Activated naive CD8-positive, alpha-beta T cell treated with anti-CD3 and anti-CD28 coated beads, Interleukin-2, amount 50 U/mL, for 24 hours (primary cell): ENCODE measurements at places on chromosomes 5 and 9.

- no peak for DNase-seq
Observed at GRCh38 chr9:28050046-28050445, 476.8 kb upstream of the C9orf72 start.

- DNase-seq = no peak
Observed at GRCh38 chr5:116681334-116682013, 106.9 kb upstream of the SEMA6A start.

- no peak for DNase-seq
Observed at GRCh38 chr9:119924736-119925135, 555.5 kb upstream of the BRINP1 start.

DNA sequence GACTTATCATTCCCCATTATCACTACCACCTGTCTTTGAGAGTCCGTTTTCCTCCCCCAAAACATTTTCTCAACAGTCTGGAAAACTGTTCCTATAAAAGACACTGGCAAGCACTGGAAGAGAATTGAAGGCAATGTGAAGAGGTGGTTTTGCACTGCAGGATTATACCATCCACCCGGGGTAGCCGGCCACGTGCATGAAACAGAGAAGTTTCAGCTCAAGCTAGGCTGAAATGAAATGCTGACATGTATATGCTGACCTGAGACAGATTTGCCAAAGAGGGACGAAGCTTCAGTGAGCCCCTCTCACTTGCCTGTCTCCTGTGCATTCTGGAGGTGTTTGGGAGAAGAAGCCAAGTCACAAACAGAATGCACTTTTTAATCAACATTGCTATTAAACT, 567.0 kb downstream of the EBF1 start:
- DNase-seq = no peak

DNA sequence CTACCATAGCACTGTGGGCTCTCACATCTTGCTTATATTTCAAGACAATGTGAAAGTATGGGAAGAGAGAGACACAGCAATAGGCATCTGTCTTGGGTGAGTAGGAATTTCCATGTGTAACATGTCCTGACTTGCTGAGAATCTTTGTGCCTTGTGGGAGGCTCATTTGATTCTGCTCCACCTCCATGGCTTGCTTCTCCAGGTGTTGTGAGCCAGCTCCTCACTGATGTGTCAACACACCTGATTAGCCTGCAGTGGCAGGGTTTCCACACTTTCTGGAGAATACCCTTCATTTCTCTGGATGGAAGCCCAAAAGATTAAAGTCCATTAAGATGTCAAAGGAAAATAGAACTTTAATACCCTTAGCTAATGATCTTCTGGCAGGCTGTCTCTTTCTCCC, 613.6 kb downstream of the ZNF608 start:
- no peak for DNase-seq

GRCh38 chr5:39668980-39669379, 244.2 kb upstream of the DAB2 start:
- no peak for DNase-seq

GRCh38 chr9:75880618-75881017, 9.9 kb upstream of the PCSK5 start:
- no peak for DNase-seq

DNA sequence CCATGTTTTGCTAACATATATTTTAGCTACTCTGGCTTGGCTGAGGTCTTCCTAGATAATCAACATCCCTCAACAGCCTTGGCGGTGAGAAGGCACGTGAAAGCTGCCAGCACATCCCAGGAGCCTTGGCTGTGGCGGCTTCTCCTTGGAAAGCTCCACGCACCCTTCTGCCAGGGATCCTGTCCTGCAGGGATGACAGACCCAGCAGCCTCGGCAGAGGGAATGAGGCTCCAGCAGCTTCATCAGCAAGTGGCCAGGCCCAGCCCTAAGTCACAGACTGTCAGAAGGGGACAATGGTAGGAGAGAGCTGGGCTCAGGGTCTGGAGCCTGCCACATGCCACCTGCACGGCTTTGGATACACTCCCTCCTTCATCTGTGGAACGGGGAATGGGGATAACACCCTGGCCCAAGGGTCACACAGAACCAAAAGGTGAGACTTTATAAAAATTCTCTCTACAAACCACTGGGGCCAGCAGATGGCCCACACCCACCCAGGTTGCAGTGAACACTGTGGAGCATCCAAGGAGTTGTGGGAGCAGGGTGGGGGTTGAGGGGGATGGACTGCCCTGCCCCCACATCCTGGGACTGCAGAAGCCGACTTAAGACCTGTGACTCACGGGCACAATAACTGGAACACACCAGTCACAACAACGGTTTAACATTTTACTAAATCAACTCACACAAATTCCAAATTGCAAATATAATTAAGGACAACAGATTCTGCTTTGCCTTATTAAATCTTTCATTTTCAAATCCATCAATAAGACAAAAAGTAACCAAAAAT, 65.1 kb downstream of the MACROH2A1 start:
- no peak for DNase-seq

- no peak for DNase-seq
Observed at GRCh38 chr5:161851691-161852299, 3.9 kb downstream of the GABRA1 start.

DNA sequence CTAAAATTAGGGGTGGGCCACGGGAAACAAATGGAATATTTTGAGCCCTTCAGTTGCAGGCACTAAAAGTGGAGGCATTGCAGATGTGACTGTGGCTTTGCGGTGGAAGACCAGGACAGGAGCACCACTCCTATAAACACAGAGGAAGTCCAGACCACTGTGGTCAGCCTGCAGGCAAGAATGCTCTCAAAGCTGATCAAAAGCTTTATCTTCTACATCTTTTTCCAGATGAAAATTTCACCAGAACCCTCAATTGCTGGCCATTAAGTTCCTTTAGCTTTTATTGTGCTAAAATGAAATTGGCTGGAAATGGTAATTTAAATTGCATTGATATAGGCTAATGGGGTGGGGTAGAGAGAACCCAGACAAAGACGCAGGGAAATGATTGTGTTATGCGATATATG, 208.8 kb downstream of the ERCC6L2 start:
- DNase-seq = no peak

DNA sequence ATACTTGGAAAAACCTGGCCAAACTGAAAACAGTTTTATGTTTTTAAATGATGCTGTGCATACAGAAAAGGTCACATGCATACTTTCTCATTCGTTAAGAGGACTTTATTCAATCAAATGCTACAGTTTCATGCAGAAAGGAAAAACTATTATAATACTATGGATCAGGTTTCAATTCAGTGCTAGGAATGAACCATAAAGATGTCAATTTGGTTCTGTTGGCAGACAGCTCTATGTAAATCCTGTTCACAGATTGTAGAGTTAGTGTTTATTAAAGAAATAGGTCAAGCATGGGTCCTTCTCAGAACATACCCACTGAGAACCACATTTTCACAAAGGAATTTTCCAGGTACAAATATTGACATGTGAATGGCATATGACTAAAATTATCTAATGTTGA, 57.1 kb downstream of the RETREG1 start:
- DNase-seq = no peak

DNA sequence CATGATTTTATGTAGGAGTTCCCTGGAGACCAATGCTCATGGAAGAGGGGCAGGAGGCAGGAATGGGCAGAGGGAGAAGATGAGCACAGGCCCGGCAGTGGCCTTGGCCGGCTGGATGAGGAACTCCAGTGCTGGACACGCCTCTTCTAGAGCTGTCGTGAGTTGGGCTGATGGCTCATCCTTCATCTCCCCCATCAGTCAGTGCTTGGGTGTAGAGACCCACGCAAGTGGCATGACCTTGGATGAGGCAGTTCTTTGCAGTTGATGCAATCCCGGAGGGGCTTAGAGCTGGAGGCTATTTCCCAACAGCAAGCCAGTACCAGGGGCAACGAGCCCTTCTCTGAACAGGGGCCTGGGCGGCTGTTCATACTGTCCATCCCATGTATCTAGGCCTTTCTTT, 25.5 kb upstream of the ARAP3 start:
- DNase-seq = no peak

DNA sequence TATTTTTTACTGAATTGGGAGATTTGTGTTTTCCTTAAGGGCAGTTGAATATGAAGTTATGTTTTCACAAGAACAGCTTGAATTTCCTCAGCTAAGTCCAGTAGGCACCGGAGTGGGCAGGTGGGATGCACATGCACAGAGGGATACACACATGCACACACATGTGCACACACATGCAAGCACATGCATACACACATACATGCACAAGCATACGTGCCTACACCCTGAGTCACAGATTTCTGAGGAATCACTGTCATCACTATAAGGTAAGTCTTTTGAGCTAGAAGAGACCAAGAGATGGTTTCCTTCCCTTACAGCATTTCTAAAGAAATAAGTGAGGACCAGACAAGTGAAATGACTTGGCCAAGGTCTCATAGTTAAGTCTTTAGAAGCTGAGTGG, 8.7 kb downstream of the ENTREP1 start:
- DNase-seq = no peak

- no peak for DNase-seq
Observed at GRCh38 chr9:135370411-135371375, 108.9 kb upstream of the PPP1R26 start.

DNA sequence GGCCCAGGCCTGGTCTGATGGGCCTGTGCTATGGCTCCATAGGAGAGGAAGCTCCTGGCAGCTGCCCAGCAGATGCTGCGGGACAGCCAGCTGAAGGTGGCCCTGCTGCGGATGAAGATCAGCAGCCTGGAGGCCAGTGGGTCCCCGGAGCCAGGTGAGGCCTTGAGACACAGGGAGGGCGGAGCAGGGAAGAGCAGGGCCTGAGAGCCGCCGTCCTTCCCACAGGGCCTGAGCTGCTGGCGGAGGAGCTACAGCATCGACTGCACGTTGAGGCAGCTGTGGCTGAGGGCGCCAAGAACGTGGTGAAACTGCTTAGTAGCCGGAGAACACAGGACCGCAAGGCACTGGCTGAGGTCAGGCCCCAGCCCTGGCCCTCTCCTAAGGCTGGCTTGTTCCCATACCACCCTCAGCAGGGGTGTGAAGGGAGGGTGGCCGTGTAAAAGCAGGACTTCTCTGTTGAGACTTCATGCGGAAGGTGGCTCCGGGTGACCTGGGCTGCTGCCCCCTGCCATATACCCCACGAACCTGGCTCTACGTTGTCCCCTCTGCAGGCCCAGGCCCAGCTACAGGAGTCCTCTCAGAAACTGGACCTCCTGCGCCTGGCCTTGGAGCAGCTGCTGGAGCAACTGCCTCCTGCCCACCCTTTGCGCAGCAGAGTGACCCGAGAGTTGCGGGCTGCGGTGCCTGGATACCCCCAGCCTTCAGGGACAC, 4.5 kb downstream of the PKN3 start:
- DNase-seq = no peak

DNA sequence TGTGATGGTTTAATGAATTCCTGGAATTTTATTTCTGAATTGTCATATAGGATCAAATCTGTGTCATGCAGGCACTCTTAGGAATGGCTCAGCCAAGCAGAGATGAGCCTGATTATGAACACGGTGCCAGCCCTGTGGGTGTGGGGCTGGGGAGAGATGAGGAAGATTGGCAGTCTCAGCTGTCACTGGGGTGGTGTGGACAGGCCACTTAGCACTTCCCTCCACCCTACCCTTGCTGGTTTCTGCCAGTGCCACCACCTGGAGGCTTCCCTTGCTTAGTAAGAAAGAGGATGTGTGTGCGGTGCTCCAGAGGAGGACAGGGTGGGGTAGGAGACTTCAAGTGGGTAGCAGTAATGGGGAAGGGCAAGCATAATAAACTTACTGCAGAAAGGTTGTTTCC, 226.6 kb downstream of the CD180 start:
- no peak for DNase-seq

GRCh38 chr9:98766586-98766985, 29.8 kb downstream of the ANKS6 start:
- DNase-seq = no peak

GRCh38 chr9:124779368-124780059, 2.6 kb downstream of the OLFML2A start:
- no peak for DNase-seq
